ENCODE measurements at places on chromosomes 11 and 22.
A peak's percentile ranks its signal among the peaks of the same experiment; 100 is the strongest.

GRCh38 chr11:57566905-57567514, 462 bp downstream of the UBE2L6 start:
- peak overlapping the region; percentile 83 for H3K4me3 ChIP-seq
- no peaks in the 10 kb centered on the region for H3K36me3 ChIP-seq
- H3K27ac ChIP-seq: peak overlapping the region; percentile 93
- no peaks in the 10 kb centered on the region for H3K27me3 ChIP-seq

- H3K4me1 ChIP-seq: peaks cover 64% of the 10 kb centered on the region
- no peaks in the 10 kb centered on the region for H3K27me3 ChIP-seq
- no peak for DNase-seq
- H3K27ac ChIP-seq: peak overlapping the region; percentile 88
Measured at GRCh38 chr11:119319700-119320239, 2.8 kb upstream of the MCAM start.

DNA sequence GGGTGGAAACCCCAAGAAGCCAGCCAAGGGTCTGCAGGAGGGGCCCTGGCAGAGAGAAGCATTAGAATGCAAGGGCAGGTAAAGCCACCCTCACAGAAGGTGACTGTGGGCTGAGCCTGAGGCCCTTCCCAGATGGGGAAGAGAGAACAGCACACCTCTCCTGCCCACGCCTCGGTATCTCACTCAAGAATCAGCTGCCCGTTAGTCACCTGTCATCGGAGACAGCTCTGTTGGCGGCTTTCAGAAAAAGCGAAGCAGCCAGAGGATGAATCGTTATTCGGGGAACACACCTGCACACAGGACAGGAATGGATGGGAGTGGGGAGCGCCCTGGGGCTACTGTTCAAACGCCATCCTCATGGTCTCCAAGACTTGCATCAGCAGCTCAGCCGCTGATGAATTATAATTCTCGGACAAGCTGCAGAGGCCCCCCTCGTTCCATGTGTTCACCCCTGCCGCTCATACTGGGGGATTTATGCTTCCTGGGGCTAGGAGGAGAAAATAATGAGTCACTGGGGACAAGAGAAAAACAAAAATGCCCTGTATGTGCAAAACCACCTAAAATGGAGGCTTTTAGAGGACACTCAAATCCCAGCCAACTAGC, 21.6 kb upstream of the TMA7B start:
- no peak overlapping the region for H3K4me3 ChIP-seq
- H3K4me1 ChIP-seq: no peaks in the 10 kb centered on the region
- H3K27me3 ChIP-seq: no peaks in the 10 kb centered on the region
- H3K27ac ChIP-seq: no peak overlapping the region
- no peak for DNase-seq

DNA sequence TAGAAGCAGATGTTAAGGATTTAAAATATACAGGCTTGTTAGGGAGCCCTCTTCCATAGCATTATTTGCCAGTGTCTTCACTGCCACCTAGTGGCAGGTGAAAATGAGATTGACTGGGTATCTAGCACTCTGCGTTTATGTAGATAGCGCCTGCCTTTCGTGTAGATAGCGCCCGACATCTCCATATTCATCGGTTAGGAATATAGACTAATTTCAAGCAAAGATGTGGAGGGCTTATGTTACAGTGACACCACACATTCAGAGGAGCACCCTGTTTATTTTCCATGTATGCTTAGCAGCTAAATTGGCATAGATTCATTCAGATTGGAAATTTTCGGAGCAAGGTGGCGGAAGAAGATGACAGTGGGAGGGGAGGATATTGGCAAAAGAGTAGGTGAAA, 72.0 kb downstream of the SLC5A12 start:
- no peak for DNase-seq
- H3K36me3 ChIP-seq: no peaks in the 10 kb centered on the region
- H3K27me3 ChIP-seq: no peaks in the 10 kb centered on the region
- no peaks in the 10 kb centered on the region for H3K4me1 ChIP-seq
- no peak overlapping the region for H3K27ac ChIP-seq

GRCh38 chr11:32231909-32232493, 141.1 kb downstream of the RCN1 start:
- H3K36me3 ChIP-seq: no peaks in the 10 kb centered on the region
- no peak overlapping the region for H3K27ac ChIP-seq
- no peak overlapping the region for H3K4me3 ChIP-seq
- no peak for DNase-seq
- H3K27me3 ChIP-seq: no peaks in the 10 kb centered on the region

DNA sequence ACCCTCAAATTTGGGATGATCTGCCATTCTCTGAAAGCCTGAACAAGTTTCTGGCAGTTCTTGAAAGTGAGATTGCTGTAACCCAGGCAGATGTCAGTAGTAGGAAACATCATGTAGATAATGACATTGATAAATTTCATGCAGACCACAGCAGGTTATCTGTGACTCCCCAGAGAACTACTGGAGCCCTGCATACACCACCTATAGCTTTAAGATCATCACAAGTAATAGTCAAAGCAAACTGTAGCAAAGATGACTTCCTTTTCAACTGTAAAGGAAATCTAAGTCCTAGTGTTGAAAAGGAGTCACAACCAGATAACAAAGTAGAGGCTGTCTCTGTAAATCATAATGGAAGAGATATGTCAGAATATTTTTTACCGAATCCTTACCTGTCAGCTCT, 31.0 kb downstream of the DDIAS start:
- no peak overlapping the region for H3K27ac ChIP-seq
- H3K4me3 ChIP-seq: no peak overlapping the region
- no peaks in the 10 kb centered on the region for H3K27me3 ChIP-seq
- no peaks in the 10 kb centered on the region for H3K4me1 ChIP-seq
- no peak for DNase-seq
- H3K36me3 ChIP-seq: no peaks in the 10 kb centered on the region
